ENCODE measurements at places on chromosomes 7 and 10.

GRCh38 chr7:1806354-1806753 lies 136.3 kb downstream of the ELFN1 start:
- no peak for DNase-seq

DNA sequence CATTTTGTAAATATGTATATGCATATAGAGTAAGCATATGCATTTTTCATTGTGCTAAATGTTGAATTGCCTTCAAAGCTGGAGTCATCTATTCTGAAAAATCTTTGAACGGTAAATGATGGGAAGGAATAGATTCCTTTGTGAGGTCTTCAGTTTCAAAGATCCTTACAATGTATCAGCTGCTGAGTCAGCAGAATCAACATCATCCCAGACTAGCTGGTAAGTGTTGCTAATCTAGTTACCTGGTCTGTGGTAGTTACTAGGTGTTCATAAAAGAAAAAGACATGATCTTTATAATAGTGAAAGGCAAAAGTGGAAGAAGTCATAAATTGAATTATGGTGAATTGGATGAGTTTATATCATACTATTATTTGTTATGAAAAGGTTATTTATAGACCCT lies 10.6 kb upstream of the STAM start:
- DNase-seq: no peak

GRCh38 chr7:47782022-47782421 lies 166.2 kb downstream of the PKD1L1 start:
- DNase-seq: no peak

DNA sequence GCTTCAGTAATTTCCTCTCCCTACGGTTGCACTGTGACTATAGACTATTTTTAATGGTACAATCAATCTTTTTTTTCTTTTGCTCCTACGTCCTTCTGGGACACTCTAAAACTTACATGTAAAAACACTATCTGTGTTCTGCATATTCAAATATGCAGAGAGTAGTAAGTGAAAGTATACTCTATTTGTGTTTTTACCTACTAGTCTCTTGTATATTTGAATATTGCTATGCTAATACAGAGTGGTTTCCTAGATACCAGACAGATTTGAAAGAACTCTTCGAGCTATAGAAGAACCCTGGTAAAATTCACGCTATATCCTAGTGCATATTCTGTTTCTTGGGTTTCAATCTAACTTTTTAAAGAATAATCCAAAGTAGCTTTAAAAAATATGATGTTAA lies 200.8 kb upstream of the LRRN3 start:
- DNase-seq: no peak

- DNase-seq: no peak
Measured at GRCh38 chr10:693506-693905, 4.0 kb upstream of the DIP2C start.

DNA sequence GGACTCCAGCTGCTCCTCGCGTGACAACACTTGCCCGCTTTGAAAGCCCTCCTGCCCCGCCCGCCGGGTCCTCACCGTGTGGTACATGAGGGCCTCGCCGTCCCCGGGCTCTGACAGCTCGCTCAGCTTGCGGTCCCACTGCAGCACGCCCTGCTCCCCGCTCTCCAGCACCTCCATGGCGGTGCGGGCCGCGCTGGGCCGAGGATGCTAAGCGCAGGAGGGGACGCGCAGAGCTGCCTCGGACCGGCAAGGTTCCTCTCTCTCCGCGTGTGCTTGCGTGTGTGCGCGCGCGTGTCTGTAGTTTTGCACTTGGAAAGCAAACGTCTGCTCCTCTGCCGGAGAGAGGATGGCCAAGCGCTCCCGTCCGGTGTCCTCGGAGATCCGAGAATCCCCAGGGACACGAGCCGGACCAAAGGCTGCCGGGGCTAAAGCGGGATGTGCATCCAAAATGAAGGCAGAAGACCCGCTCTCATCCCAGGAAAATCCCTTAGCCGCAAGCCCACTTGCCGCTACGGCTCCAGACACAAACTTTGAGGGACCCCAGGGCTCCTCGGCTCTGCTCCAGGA lies at the start of gene CREB3L2:
Gene CREB3L2, minus strand, starts transcription at position 558 of the 567 bp plus-strand sequence. Its CDS starts 381 bp downstream, at position 177.
- peak; percentile 59 for DNase-seq

- no peak for DNase-seq
Measured at GRCh38 chr7:104089612-104090011, 100.2 kb upstream of the RELN start.

Measured in HL-60 (cell line).